ENCODE measurements at places on chromosomes 6 and 20.

GRCh38 chr6:56891754-56892153 lies 63.2 kb upstream of the BEND6 start:
- peak; percentile 58 for DNase-seq

DNA sequence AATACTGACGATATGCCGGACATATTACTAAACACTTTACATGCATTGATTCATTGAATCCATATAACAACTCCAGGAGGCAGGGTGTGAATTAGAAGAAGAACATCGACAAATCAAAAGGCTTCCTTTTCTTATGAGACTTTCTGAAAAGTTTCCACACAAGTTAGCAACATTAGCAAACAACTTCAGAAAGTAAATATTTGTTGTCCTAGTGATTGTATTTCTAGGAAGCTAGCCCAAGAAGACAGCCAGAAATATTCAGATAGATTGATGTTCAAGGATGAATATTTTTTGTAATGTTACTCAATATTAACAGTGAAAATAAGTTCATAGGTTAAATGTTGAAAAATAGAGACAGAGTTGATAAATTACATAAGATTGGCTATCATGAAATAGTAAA lies 120.6 kb downstream of the GFRAL start:
- no peak for DNase-seq

- no peak for DNase-seq
Measured at GRCh38 chr6:71388068-71388744, 99.6 kb downstream of the OGFRL1 start.

DNA sequence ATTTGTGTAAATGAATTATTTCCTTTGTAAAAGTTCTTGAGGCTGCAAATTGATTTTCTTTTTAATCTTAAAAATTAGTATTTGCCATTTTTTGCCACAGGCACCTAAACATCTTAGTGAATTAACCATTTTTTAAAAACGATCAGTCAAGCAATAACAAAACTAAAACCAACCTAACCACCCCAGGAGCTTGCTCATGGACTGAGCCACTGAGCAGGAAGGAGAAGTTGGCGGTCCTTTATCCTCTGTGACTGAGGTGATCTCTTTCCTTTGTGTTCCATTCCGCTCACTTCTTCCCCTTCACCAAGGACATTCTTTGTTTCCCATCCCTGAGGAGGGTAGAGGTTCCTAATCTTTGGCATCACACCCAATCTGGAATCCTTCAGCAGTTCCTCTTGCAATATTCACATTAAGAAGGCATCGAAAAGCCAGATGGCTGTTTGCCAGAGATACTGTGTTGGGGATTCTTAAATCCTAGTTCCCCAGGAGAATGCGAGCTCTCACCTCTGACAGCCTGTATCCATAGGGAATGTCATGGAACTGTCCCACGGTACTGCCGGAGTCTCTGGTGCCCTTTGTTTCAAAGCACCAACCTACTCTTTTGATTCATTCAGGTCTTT lies 30.5 kb downstream of the RPRD1B start:
- no peak for DNase-seq

GRCh38 chr20:14055127-14055742 lies 59.9 kb downstream of the MACROD2 start:
- peak; percentile 56 for DNase-seq

GRCh38 chr20:46512943-46513844 lies at the start of gene ZNF334:
Gene ZNF334 (minus strand): TSS chr20:46513559. CDS start chr20:46512102, 1,457 bp downstream.
- DNase-seq, result peak; percentile 28

GRCh38 chr6:5128351-5128750 lies 43.2 kb downstream of the PPP1R3G start:
- no peak for DNase-seq

DNA sequence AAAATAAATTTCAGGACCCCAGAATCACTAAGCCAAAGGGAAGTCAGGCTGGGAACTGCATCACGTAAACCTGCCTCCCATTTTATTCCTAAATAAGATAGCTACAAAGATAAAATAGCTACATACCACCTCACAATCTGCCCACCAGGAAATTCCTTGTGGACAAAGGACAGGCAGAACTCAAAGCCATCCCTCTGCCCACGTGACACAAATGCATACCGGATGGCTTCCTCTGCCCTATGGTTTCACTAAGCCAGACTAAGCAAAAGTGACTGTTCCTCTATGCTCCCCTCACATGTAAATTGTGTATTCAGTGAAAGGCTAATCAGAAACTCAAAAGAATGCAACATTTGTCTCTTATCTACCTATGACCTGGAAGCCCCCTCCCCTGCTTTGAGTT lies 15.0 kb downstream of the MBOAT1 start:
- DNase-seq, result peak; percentile 46

- no peak for DNase-seq
Measured at GRCh38 chr20:40046703-40047102, 642.3 kb downstream of the MAFB start.

- DNase-seq, result peak; percentile 31
Measured at GRCh38 chr6:26501482-26501986, 1.4 kb downstream of the BTN1A1 start.

DNA sequence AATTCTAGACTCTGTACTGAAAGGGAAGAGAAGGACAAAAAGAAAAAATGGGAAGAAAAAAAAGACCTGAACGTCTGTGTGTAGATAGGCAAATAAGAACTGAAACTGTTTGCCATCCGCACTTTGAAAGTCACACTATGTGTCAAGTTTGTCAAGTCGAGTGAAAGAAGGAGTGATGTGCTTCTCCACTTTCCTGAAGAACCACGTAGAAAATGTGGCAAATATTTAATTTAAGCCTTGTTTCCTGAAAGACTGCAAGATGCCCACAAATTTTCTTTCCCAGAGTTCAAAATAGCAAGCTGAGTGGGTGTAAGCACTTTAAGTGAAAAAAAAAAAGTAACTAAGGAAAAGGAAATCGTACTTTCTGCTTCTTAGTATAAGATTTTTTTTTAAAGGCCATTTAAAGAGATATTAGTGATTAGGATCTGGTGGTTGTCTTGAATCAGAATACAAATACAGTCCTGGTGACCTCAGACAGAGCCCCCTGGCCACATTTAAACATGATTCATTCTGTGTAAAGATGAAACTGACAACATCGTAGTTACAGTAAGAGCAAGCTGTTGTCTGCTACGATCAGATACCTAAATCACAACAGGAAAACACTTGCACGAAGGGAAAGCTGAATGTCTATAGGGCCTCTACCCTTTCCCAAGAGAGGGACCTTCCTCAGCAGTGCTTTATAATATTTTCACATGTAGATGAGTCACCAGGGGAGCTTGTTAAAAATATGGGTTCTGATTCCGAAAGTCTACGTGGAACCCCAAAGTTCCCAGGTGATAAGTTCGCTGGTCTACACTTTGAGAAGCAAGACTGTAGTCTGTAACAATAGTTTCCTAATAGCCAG lies 102.3 kb downstream of the HIVEP2 start:
- peak; percentile 78 for DNase-seq

GRCh38 chr6:38415231-38416005 lies 224.3 kb downstream of the BTBD9 start:
- peak; percentile 20 for DNase-seq

DNA sequence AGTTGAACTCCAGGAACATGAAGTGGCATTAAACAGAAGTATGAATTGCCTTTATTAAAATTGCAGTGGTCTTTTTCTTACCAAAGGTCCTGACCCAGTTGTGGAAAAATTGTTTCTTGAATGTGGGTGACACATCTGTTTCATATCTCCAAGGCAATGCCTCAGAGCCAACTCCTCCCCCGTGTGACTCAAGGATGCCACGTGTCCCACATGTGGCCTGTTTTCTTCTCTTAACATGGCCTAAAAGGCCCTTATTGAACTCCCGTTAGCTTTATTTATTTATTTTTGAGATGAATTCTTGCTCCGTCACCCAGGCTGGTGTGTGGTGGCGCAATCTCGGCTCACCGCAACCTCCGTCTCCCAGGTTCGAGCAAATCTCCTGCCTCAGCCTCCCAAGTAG lies 128.4 kb upstream of the ESR1 start:
- peak; percentile 70 for DNase-seq

DNA sequence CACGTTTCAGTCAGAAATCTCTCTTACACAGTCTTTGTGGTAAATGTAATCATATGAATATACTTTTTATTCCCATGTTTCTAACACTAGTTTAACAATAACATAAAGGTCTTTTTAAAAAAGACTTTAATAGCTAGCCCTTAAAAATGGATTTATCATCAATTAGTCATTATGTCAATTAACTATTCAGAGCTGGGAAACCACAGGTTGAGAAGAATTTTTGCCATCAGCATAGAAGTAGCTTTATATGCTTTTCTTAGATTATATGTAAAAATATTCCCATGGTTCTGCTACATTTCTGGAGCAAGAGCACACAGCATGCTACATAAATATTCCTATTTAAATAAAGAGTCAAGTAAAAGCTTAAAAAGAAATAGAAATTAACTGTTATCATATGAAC lies 35.5 kb downstream of the ASCC3 start:
- DNase-seq, result no peak

DNA sequence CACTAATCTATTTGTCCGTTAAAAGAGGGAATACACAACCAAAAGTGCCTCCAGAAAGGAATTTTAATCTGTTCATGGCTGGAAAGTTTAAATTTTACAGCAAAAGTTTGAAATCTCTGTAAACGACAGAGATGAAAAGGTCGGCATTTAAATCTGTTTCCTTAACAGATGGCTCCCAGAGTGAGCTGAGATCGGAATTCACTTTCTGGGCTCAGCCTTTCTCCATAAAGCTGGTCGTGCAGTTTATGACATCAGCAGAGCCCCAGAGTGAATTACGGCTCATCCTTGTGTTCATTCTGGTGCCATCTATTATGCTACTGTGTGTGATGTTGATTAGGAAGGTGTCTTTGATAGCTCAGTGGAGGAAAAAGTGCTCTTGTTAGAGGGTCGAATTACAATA lies 117.6 kb upstream of the ZFP64 start:
- DNase-seq, result no peak

DNA sequence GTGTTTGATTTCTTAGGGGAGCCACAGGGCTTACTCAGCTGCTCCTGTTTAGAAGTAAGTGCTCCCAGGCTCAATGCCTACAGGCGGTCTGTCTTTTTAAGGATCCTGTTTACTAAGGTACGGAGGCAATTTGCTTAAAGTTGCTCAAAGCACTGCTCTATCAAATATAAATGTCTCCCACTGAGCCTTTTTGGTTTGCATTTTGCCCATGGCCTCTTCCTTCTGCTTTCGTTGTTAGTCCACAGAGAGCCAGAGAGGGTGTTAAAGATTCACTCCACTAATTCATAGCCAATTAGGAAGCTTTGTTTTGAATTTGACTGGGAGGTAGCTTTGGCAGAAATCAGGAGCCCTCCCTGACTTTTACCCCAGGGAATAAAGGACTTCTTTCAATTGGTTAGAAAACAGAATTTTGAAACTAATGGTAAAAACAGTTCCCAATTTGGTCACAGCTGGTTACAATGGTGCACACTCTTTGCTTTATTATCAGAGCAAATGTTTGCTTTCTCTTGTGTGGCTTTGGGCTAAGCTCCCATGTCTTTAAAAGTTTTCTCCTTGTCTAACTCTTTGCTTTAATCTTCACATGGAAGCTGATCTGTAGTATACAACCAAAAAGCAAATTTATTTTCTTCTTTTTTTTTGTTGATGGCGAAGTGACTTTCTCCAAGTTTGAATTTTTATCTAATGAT lies 126.2 kb downstream of the IMPG1 start:
- DNase-seq, result no peak

GRCh38 chr6:122715725-122716124 lies 63.8 kb upstream of the FABP7 start:
- DNase-seq, result peak; percentile 18

DNA sequence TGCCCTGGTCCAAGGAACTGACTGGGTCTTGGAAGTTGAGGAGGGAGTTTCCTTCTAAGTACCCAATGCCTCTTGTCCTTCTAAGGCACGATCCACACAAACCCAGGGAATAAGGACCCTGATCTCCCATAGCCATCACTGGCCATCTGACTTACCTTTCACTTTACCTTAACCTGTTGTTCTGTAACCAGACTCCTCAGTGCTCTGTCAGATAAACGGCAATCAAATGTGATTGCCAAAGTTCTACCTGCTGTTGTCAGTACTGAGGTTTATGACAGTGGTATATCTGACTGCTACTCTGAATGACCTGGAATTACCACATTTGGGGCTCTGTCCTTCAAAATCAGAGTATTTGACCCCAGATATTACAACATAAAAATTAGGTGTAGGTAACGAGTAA lies 49.8 kb downstream of the HMGN3 start:
- no peak for DNase-seq

DNA sequence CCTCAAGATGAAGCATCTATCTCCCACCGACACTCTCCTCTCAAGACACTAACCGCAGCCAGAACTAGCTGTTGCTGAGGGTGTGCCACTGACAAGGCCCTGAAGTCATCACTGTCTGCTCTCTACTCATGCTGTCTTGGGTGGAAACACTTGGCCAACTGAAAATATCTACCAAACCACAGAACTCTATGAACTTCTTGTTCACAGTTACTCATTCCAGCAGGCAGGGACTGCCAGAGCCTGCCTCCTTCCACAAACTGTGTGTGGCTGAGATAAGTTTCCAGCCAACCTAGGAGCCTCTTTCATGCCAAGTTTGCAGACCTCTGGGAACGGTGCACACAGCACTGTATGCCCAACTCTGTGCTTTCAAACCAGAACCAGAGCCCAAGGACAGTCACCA lies 45.5 kb upstream of the NXT1 start:
- DNase-seq, result no peak

DNA sequence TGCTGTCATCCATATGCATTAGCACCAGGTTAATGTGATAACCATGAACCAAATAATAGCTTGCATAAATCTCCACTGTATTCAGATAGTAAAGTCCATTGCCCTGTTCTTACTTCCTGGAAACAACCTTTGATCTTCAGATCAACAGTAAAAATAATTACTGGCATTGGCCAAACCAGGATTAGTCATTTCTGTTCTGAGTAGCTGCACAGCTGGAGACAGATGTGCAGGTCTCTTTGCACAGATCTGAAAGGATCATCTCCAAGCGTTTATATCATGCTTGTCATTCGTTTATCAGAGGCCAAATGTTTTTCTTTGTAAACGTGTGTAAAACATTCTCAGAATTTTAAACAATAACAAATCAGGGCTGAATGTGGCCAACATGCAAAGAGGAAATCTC lies 134.4 kb upstream of the HMGCLL1 start:
- no peak for DNase-seq

GRCh38 chr6:17001188-17001587 lies 100.7 kb upstream of the STMND1 start:
- peak; percentile 28 for DNase-seq

DNA sequence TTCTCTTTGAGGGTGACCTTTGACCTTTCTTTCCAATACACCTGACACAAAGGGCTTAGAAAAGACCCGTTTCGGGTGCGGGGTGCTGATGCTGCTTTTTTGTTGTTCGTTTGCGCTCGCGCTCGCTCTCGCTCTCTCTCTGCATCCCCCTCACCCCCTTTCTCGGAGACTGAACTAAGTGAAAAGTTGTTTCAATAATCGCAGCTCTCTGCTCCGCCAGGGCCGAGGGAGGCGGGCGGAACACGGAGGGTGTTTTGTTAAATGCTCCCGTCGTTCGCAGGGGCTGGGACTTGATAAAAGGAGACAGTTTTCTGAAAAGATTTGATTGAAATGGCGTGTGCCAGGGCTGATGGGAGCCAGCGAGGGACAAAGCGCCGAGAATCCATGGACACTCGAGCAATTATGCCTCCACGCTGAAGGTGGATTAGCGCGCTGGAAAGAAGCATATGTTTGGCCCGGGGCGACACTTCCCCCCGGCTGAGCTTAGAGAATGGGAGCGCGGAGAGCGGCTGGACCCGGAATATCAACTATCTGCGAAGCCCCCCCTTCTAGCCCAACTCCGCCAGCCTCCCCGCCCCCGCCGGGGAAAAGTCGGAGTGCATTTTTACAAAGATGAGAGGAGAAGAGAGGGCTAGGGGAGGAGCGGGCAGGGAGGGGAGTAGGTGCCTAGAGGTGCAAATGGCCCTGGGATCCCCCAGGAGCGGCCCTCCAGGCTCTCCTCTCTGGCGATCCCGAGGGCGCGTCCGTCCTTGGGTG lies 25.0 kb downstream of the TFAP2A start:
- DNase-seq, result no peak

Measured in EL (cell line).